ENCODE measurements at places on chromosomes 16 and 17. TPM values are rescaled to one million over a fixed set of nuclear protein-coding genes. Genes with fewer than 3 reads are reported as not detected.

MYH2 gene
- total RNA-seq: not detected

GRCh38 chr17:57210972-57211411 is 45.3 kb upstream of the MSI2 start:
- DNase-seq: no peak

DNA sequence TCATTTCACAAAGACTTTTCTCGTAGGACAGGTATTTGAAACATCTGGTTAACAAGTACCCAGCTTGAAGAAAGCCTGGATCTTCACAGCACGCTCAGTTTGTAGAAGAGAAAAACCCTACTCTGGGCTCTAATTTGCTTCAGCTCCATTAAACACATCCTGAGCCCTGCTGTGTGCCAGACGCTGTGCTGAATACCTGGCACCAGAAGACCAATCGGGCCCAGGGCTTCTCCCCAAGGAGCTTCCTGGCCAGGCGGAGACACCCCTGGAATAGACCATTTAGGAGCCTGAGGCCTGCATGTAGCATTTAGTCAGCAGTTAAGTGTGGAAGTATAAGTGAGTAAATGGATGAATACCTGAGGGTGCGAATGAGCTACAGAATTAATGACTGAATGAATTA is 8.9 kb upstream of the ABAT start:
- DNase-seq: no peak

C17orf50 gene
- not detected for total RNA-seq

IKZF3 gene
- total RNA-seq: not detected

GPR139 gene
- total RNA-seq: not detected

GRCh38 chr16:54287131-54288029 is 793 bp upstream of the IRX3 start:
- DNase-seq: no peak

- no peak for DNase-seq
Observed at GRCh38 chr17:71145486-71145885, 975.3 kb upstream of the SOX9 start.

GRCh38 chr17:28487881-28488532 is 14.6 kb downstream of the SLC13A2 start:
- DNase-seq: no peak

CCL17 gene
- not detected for total RNA-seq

- no peak for DNase-seq
Observed at GRCh38 chr17:53844491-53845107, 21.9 kb downstream of the KIF2B start.

- no peak for DNase-seq
Observed at GRCh38 chr16:89562939-89563338, 2.5 kb downstream of the RPL13 start.

OR3A3 gene
- not detected for total RNA-seq

DNA sequence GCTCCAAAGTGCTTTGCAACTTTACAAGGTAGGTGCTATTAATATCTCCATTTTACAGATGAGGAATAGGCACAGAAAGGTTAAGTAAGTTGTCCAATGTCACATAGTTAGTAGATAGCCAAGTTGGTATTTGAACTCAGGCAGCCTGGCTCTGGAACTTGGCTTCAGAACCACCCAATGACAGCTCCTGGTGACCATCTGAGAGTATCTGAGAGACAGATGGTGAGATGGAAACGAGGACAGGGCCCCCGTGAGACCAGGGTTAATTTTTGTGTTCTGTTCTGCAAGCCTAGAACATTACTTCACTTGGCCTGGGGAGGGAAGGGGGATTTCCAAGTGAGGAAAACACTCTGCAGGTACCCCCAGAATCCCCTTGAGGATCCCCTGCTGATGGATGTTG is 9.8 kb upstream of the TMEM132E start:
- DNase-seq: no peak

DNA sequence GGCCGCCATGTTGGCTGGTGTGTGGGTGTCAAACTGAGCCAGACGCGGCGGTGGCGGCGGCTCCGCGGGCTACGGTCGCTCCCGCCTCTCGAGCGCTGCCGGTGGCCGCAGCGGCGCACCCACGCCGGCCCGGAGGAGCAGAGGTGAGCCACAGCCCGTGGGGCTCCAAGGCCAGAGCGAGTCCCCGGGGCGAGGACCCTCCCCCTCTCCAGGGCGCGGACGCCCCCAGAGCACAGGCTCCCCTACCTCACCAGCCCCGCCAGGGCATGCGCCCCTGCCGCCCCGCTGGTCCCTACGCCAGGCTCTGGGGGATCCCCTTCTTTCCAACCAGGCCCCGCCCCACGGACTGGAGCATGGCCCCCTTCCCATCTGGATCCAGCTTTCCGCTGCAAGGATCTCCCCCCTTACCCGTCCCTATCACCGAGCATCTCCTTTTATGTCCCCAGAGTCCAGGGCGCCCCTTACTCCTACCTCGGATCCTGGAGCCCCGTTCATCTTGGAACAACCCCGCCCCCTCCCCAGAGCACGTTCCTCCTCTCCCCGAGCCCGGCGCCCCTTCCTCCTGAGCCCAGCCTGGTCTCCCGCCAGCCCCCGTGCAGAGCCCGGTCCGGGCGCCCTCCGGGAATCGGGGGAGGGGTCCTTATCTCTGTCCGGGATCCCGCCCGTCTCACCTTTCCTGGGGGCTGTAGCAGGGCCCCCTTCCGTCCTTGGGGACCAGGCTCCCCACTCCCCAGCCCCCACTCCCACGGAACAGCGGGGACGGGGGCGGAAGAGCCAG is 412 bp downstream of the EPN2 start:
- DNase-seq: peak; percentile 41

GRCh38 chr16:35131429-35131828 is 1672.0 kb downstream of the TP53TG3F start:
- DNase-seq: no peak

DNA sequence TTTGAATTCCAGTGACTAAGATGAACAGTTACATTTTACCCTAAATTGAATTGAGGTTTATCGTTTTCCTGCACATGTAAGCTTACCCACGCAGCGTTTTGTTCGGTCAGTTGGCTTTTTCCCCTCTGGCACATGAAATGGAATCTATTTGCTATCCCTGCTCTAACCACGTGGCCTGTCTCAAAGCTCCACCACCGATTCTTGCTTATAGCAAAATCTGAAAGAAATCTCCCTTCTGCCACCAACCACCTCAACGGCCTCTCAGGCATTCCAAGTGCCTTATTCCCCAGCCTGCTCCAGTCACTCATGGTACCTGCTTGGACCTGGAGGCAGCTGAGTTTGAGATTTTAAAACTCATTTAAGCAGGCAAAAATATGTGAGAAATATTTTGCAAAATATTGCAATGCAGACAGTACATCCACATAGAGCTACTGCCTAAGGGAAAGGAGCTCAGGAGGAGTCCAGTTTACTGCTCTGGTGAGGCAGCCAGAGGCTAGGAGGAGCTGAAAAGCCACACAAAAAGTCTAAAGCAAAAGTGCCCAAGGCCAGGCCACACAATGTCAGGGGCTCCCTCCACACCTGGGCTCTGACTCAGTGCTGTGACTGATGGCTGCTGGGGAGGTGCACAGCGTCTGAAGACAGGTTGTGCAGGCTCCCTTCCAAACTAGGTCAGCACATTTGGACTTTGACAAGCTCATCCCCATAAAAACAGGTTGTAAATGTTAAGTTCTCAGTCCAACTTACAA is 26.4 kb downstream of the ARHGAP17 start:
- peak; percentile 91 for DNase-seq

GRCh38 chr16:52488837-52489289 is 58.1 kb downstream of the TOX3 start:
- no peak for DNase-seq

DNA sequence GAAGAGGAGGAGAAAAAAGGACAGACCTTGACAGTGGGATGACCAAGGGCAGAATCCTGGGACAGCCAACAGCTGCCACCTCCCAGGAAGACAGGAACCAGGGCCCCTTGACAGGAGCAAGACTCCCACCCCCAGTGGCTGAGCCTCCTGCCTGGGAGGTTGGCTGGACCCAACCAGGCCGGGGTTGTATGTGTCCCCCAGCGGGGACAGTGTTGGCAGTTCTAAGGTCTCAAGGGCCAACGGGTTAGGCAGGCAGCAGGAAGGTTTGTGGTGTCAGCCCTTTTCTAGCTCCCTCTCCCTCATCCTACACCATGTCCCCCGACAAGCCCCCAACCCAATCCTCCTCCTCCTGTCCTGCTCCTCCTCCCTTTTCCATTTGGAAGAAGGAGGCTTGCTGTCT is 126.2 kb downstream of the MRM1 start:
- no peak for DNase-seq

MTSS2 gene
- total RNA-seq: 19.9 TPM

HAP1 gene
- total RNA-seq: 0.23 TPM

MARVELD3 gene
- total RNA-seq: not detected

GPRC5C gene
- 1.8 TPM for total RNA-seq

GRCh38 chr16:2033057-2033908 is 6.6 kb downstream of the NHERF2 start:
- DNase-seq: peak; percentile 76

MT3 gene
- not detected for total RNA-seq

- DNase-seq: no peak
Observed at GRCh38 chr16:60073376-60073775, 1339.3 kb upstream of the GOT2 start.

KCNG4 gene
- not detected for total RNA-seq

GRCh38 chr16:12995721-12996372 is 94.4 kb downstream of the SHISA9 start:
- DNase-seq: no peak

DNA sequence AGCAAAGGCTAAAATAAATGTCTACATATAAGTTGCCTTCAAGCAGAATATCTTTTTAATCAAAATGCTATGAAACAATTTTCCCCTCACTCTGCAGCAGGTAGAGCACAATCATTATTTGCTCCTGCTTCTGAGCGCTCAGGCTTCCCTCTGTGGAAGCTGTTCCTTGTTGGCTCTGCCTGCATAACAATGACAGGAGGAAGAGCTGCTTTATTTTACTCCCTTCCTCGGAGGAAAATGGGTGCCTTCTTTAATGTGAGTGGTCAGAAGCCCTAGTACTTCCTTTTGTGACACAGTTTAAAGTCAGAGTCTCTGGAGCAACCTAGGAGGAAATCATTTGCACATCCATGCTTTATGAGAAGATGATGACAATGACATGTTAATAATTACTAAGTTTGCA is 492.1 kb downstream of the CDH8 start:
- DNase-seq: no peak

GRCh38 chr16:83808573-83809014 is 816 bp downstream of the HSBP1 start:
- peak; percentile 5 for DNase-seq

TP53TG3B gene
- not detected for total RNA-seq

- no peak for DNase-seq
Observed at GRCh38 chr17:372157-373152, 19.8 kb upstream of the RPH3AL start.

- no peak for DNase-seq
Observed at GRCh38 chr16:87622756-87623319, 20.5 kb downstream of the JPH3 start.

GRCh38 chr16:83602761-83603722 is 204.7 kb upstream of the HSBP1 start:
- peak; percentile 36 for DNase-seq

CLEC18B gene
- total RNA-seq: not detected

RNF43 gene
- total RNA-seq: not detected

GRCh38 chr17:76440751-76441362 is 12.1 kb downstream of the UBE2O start:
- no peak for DNase-seq

DNA sequence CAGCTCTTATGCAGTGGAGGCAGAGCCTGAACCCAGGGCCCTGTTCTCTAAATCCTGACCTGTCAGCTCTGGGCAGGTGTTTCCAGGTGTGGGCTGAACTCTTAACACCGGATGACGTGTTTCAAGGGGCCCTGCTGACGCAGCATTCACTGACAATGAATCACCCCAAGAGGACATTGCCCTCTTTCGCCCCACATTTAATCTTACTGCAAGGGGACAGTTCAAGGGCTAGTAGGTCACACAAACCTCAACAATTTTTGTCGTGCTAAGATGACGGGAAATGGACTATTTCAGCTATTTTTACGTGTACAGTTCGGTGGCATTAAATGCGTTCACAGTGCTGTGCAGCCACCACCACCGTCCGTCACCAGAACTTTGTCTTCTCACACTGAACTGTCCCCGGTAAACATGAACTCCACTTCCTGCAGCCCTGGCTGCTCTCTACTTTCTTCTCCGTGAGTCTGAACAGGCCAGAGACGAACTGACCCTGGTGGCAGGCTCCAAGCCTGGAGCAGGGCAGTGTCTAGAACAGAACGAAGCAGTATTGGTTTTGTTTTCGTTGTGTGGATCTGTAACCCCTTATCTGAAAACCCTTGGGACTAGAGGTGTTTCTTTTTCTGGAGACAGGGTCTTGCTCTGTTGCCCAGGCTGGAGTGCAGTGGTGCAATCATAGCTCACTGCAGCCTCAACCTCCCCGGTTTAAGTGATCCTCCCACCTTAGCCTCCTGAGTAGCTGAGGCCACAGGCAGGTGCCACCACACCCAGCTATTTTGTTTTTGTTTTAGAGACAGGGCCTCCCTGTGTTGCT is 88.4 kb upstream of the CIBAR2 start:
- DNase-seq: no peak

TBC1D3K gene
- total RNA-seq: not detected

HEATR9 gene
- not detected for total RNA-seq

DNA sequence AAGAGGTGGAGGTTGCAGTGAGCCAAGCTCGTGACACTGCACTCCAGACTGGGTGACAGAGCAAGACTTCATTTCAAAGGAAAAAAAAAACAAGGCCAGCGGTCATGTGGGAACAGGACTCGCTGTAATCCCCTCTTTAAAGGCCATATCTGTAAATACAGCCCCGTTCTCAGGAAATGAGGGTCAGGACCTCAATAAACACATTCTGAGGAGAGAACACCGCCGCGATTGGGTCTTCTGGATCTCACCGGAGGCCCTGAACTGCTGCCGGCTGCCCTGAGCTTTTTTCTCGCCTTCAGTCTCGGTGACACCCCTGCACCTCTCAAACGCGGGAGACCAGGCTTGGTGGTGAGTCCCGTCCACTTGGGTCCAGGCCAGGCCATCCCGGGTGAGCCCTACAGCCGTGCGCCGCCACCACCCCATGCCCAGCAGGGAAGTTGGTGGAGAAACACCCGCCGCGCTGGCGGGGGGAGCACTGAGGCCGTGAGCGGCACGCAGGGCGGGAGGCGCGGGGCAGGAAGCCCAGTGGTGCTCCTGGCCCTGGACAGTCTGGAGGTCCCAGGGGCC is 28.4 kb downstream of the SLC25A10 start:
- peak; percentile 32 for DNase-seq

GRB7 gene
- total RNA-seq: 0.28 TPM

PIGW gene
- 3.9 TPM for total RNA-seq

NXPH3 gene
- total RNA-seq: 4.0 TPM

- no peak for DNase-seq
Observed at GRCh38 chr16:59170099-59170712, 436.1 kb upstream of the GOT2 start.
